ENCODE measurements at places on chromosomes 6 and 20.

DNA sequence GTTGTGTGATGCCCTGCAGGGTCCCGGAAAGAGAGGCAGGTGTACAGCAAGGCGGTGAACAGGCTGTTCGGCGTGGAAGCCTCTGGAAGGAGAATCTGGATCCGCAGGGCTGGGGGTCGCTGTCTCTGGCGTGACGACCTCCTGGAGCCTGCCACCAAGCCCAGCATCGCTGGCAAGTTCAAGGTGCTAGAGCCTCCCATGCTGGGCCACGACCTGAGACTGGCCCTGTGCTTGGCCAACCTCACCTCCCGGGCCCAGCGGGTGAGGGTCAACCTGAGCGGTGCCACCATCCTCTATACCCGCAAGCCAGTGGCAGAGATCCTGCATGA lies 36.5 kb downstream of the TGM6 start:
- no peak for DNase-seq

GRCh38 chr6:135592276-135592675 lies 94.7 kb upstream of the AHI1 start:
- no peak for DNase-seq

GRCh38 chr20:44785768-44786167 lies 24.6 kb downstream of the RIMS4 start:
- DNase-seq, result no peak

GRCh38 chr6:121356575-121356974 lies 22.3 kb upstream of the TBC1D32 start:
- DNase-seq, result no peak

DNA sequence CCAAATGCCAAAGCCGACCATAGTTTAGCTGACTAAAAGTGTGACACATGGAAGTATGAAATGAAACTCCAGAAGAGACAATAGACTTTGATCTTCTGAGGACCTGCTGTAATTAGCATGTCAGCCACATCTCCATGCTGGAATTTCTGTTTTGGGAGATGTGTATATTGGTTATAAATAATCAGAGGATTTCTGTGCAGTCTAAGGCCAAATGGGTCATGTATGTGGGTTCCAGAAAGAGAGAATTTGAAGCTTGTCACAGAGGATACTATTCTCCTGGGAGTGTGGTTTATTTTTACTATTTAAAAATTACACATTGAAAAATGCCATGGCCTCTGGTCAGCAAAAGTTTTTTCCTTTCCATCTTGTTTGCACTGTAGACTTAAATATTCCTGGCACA lies 405.5 kb upstream of the PLCB4 start:
- no peak for DNase-seq

GRCh38 chr20:23092861-23093495 lies 6.9 kb upstream of the CD93 start:
- no peak for DNase-seq

DNA sequence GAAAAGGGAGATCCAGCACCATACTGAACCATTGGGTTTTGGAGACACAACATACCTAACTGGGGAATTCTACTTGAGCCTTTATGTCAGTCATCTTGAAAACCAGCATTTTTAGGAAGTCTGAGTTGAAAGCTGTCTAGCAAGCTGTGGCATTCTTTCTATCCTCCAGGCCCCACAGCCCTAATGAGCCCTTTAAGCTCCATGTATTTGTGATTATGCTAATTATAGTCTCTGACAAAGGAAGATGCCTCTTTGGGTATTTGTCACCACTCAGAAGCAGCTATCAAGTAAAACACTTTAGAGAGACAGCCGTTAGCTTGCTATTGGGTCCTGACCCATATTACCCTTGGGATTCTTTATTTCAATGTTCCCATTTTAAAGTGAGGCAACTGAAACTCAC lies 159.5 kb upstream of the MANEA start:
- DNase-seq, result no peak

DNA sequence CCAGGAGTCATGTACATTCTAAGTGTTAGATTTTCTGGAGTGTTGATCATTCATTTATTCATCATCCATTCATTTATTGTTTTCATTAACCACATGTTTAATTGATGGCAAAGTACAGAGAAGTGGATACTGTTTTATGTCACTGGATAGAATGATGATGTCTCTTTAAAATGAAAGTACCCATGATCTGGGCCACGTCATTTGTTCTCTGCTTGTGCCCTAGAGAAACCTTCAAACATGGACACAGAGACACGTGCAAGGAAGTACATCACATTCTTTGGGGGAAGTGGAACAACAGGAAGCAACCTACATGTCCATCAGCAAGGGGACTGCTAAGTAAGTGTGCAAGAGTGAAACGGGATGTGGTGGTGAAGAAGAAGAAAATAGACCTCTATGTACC lies 75.8 kb upstream of the TSHZ2 start:
- no peak for DNase-seq

DNA sequence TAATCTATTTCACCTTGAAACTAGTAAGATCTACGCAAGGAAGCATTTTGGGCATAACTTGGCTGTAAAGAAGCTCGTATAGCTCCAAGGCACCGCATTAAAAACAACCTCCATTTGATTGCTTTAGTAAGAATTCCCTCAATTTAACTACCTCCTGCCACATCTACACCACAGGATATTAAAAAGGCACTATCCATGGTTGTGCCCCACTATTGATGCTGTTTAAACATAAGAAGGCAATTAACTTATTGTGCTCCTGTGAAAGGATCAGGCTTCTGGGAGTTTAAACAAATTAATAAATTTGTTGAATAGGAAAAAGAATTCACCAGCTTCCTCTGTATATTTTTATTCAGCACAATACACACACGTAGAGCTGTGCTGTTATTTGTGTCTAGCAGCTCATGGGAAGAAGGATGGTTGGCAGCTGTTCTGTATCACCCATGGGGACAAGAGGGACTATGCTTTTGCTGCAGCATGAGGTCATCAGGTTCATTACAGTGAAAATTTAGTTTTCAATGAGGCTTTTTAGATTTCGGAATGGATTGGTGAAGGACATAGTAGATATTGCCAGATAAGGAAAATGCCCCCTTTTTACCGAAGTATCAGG lies 513.3 kb downstream of the HAO1 start:
- no peak for DNase-seq

DNA sequence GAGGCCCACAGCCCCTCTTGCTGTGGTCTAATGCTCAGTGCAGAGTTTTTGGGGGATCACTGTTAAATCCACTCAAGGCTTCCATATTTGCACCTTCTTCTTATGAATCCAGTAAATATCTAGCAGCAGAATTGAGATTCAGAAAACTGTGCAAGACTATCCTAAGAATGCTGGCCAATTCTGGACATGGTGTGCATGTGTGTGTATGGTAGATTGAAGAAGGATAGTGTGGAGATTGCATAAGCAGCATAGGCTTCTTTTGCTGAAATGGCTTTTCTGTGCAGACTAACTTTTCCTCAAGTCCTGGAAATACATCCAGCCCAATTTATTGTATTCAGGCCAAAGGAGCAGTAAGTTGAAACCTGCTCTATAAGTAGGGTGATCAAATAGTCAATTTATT lies 39.7 kb downstream of the FBXO9 start:
- no peak for DNase-seq

- peak; percentile 98 for DNase-seq
Measured at GRCh38 chr20:31861385-31862156, 8.8 kb downstream of the DUSP15 start.

DNA sequence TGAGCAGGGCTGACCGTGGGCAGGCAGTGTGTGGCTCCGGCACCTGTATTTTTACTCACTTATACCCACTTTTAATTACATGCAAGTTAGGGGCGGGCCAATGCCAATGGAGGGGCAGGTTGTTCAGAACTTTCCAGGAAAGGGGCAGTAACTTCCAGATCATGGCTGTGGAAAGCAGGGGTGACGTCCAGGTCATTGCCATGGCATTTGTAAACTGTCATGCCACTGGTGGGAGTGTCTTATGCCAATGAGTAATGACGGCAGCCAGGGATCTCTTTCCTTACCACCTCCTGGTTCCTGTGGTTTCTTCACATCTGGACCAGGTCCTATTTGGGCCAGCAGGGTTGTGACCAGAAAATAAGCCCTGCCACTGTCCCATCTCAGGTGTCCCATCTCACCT lies 258.7 kb downstream of the THBS2 start:
- DNase-seq, result peak; percentile 38

- DNase-seq, result no peak
Measured at GRCh38 chr20:21623074-21623780, 82.2 kb upstream of the PAX1 start.

- no peak for DNase-seq
Measured at GRCh38 chr6:27706431-27706830, 205.8 kb downstream of the OR2B2 start.

DNA sequence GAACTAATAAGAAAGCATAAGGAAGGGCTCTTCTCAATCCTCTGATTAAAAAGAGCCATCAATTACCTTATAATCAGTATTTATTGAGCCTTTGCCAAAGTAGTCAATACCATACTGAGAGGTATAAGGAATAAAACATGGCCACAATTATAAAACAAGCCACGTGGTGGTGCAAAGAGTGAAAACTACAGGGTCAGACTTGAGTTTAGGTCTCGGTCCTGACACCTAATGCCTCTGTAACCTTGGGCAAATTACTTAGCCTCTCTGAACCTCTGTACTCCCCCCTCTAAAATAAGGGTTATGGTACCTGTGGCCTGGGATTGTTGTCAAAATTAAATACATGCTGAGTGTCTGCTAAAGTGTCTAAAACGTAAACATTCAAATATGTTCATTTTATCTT lies 11.8 kb downstream of the TRIM10 start:
- DNase-seq, result no peak
